ENCODE measurements at places on chromosomes 5 and 9.

DNA sequence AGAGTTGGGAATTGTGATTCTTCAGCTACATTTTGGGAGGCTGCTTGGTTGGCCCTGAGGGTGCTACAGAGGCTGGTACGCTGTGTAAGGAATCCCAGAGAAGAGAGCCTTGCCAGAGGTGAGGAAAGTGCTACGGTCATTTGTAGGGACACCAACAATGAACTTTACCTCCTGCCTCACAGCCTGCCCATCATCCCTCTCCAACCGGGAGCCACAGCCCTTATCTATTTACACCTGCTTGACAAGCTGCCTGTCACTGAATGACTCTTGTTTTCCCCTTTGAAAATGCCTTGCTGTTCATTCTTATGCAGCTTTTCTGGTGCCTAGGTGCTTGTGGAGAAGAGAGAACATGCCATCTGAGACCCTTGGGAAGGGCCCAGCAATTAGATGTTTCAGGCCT lies 110.8 kb downstream of the PCSK1 start:
- DNase-seq: no peak

DNA sequence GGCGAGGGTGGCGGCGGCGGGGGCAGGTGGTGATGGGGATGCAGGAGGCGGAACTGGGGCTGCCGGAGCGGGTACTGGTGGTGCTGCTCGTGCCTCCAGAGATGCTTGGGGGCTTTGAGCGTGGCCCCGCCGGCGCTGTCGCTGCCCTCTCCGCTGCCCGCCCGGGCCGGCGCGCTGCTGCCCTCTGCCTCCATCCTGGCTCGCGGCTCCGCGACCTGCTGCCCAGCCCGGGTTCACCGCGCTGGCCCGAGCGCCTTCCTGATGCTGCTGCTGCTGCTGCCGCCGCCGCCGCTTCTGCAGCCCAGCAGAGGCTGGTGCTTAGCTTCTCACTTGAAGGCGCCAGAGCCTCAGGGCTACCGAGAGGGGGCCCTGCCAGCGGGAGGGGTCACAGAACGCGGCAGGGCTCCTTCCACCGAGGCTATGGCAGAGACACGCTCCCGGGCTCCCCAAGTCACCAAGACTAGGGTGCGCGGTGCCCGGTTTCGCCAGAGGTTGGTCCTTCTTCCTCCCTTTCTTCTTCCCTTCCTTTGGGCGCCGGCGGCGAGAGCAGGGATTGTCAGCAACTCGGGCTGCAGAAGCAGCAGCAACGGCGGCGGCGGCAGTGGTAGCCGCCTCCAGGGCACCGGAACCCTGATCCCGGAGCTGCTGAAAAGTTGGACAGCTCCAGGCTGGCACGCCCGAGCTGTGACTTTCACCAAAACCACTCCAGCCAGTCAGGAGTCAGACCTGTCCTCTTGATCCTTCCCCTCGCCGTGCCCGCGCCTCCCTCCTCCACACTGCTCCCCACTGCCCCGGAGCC lies at the start of gene PDE4D:
PDE4D (minus strand) TSS at position 298 of the 799 bp plus-strand sequence.
- peak; percentile 72 for DNase-seq

DNA sequence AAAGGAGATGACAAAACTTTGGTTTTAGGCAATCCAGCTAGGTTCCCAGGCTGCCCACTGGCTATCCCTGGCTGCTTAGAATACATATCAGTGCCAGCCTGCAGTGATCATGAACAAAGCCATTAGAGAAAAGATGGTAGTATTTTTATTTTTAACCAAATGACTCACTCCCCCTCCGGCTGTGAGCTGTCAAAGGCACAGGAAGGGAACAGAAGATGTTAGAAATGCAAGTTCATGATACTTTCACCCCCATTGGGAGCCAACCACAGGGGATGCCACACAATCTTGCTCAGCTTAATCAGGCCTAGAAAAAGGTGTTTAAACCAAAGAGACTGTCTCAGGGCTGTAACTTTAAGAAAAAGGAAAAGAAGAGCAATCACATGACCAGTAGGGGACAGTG lies 70.3 kb upstream of the ASTN2 start:
- peak; percentile 5 for DNase-seq

DNA sequence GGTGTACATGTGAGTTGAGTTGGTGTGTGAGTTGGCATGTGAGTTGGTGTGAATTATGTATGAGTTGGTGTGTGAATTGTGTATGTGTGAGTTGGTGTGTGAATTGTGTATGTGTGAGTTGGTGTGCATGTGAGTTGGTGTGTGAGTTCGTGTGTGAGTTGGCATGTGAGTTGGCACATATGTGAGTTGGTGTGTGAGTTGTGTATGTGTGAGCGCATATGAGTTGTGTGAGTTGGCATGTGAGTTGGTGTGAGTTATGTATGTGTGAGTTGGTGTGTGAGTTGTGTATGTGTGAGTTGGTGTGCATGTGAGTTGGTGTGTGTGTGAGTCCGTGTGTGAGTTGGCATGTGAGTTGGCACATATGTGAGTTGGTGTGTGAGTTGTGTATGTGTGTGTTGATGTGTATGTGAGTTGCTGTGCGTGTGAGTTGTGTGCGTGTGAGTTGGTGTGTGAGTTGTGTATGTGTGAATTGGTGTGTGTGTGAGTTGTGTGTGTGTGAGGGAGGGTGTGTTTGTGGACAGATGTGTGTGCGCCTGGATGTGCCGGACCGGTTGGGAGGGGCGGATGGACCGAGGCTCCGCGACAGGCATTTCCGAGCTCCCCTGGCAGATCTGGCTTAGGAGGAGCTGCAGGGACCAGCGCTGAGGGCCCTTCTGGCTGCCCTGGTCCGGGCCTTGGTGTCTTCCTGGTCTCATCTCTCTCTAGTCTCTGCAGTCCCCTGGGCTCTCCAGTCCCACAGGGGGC lies 162.5 kb upstream of the IER5L start:
- DNase-seq: no peak

DNA sequence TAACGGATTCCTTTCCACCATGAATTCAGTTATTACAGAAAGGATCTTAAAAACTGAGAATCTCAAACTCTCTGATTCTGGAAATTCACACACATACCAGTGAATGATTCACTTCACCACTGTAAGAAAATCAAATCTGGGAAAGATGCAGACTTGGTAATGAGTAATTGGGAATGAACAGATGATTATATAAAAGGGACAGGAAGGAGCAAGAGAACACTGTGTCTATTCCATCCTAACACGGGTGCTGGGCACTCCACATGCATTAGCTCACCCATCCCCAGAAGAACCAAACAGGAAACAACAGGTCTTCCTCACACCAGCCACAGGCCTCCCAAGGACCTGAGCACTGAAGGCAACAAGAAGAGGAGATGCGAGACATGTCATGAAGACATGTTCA lies 74.8 kb upstream of the ZNF622 start:
- peak; percentile 75 for DNase-seq

GRCh38 chr9:79220666-79221065 lies 351.1 kb upstream of the TLE4 start:
- peak; percentile 29 for DNase-seq

DNA sequence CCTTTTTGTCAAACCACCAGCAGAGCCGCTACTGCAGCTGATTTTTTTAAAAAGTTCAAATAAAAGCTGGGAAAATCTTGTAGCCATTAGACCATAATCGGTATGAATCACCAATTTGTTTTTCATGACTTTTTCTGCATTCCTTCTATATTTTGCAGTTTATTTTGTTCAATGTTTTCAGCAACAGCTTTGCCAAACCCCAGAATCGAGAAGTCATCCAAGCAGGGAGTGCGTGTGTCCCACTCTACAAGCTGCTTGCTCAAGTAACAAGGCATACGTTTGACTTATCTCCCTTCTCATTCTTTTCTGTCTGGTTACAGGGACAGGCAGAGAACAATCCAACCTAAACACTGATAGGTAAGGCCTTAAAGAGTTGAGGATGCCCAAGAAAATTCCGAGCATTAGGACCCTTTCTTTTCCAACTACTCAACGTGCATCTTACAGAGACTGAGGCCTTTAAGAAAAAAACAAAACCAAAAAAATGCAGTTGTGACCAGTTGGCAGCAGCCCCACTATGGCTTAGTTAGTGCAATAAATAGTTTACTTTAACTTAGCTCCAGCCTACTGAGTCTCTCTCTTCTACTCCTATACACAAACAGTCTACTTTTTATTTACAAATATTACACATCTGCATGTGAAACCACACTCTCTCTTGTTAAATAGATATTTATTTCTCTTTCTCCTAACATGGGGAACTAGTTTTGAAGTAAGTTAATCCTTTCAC lies 134.7 kb upstream of the SLIT3 start:
- no peak for DNase-seq

GRCh38 chr9:3240656-3241268 lies 285.0 kb downstream of the RFX3 start:
- DNase-seq: peak; percentile 61

- DNase-seq: no peak
Measured at GRCh38 chr9:82110881-82111280, 122.3 kb downstream of the SPATA31D1 start.

DNA sequence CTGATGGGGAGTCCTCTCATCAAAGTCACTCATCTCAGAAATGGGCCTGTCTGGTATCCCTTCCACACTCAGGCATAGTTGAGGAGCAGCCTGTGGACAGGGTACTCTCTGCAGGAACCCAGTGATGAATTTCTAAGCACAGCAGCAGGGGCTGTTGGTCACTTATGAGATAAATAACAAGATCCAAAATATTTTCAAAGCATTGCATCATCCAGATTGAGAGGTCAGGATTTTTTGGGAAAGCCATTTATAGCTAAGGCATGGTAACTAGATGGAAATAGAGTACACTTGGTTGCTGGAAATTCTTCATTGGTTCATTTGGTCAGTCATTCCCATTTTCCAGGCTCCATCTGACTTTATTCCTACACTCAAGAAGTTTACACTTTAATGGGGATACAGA lies 246.8 kb upstream of the RAI14 start:
- DNase-seq: no peak

GRCh38 chr5:1952021-1952420 lies 69.3 kb upstream of the IRX4 start:
- no peak for DNase-seq

- no peak for DNase-seq
Measured at GRCh38 chr5:150626853-150627276, 13.6 kb upstream of the SYNPO start.

- DNase-seq: no peak
Measured at GRCh38 chr5:51518607-51519006, 135.4 kb downstream of the ISL1 start.

DNA sequence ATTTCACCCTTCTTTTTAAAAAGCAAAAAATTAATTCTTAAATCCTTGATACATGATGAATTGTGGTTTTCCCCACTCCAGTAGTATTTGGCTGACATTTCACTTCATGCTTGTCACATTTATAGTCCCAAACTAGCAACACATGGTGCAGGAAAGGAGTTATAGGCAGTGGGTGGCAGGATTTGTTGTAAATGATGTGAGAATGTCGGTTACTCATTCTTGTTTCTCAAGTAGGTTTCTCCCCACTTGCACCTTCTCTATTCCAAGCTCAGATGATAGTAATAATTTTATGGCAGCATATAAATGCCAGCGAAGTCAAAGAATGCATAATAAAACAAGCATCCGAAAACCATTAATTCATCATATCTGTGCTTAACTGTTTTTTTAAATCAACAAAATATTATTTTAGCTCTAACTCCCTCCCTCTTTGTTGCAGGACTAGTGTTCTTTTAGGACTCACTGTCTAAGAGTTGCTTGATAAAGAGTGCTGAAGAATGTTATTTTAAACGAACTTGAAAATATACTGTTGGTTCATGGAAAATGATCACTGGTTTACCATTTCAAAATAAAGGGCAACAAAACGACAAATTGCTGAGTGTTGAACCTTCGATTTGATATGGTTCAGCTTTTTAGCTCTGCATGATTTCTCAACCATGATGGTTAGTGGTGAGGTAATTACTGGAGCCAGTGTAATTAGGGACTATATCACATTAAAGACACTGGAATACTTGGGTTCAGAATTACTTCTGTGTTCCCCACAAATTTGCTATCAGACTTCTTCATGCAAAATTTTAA lies 88.1 kb upstream of the ADAMTSL1 start:
- no peak for DNase-seq

- peak; percentile 67 for DNase-seq
Measured at GRCh38 chr5:154179846-154180710, 10.5 kb upstream of the GALNT10 start.

DNA sequence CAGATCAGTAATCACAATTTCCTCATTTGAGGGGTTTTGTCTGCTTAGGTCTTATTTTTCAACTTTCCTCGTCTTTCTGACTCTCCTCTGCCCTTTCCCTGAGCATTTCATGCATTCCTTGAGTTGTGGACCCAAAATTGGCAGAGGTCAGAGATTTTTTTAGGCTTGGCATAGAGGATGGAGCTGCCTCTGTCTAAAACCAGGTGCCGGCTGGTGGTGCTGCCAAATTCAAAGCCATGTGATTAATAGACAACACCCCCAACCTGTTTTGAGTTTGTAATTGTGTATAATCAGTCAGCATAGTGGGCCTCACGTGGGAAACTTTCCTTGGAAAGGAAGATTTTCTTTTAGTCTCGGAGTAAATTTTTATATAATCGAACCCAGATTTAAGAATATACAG lies 39.6 kb downstream of the TJP2 start:
- DNase-seq: no peak

DNA sequence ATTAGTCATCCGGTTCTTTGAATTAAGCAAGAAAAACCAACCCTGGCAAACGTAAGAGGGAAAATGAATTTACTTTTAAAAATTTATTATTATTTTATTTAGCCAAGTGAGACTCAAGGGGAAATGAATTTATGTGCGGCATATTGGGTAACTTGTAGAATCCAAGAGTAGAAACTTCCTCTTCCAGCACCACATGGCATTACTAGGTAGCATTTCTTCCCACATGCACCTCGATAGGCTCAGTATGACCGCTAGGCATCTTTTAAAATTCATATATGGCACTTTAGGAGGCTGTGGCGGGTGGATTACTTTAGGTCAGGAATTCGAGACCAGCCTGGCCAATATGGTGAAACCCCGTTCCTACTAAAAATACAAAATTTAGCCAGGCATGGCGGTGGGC lies 17.6 kb upstream of the MYO10 start:
- no peak for DNase-seq

DNA sequence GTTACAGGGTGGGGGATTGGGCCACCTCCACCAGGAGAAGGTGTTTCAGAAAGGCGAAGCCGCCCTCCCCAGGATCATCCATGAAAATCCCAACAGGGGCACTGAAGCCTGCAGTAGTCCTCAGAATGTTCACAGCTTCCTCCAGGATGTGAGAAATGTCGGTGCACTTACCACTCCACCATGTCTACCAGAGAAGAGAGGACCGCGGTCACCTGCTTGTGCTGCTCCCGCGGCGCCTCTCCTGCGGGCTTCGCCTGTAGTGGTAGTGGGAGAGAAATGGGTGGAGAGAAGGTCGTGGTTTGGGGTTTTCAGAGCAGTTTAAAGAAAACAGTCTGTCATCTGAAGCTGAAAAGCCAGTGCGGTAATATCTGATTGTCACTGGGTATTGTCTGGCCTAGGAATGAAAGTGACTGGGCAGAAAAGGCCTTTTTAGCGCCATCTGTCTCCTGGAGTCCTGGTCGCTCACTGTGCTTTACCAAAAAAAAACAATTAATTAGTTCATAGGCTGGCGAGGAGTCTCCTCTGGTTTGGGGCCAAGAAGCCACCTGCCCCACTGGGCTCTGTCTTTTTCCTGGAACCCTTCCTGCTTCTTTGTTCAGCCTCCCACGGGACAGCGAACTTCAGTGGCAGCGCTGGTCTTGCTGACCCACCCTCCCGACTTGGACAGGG lies 23.0 kb upstream of the PPP1R26 start:
- DNase-seq: no peak

Measured in astrocyte of the spinal cord (primary cell).